Adrenal gland (tissue), 19 donors: ENCODE measurements at places on chromosomes 11 and 22. TPM values are rescaled to one million over a fixed set of nuclear protein-coding genes. Genes with fewer than 3 reads are reported as not detected.

Gene C11orf86
- 29.9 TPM for total RNA-seq

Gene ANO1
- total RNA-seq: 2.3 TPM

Gene PLA2G6
- total RNA-seq: 27.8 TPM

- H3K4me1 ChIP-seq: no peaks in the 10 kb centered on the region
- H3K4me3 ChIP-seq: no peak overlapping the region
- no peaks in the 10 kb centered on the region for H3K27me3 ChIP-seq
- H3K27ac ChIP-seq: no peak overlapping the region
Observed at GRCh38 chr11:83448686-83449085, 162.5 kb upstream of the CCDC90B start.

- H3K4me3 ChIP-seq: no peak overlapping the region
- no peak for DNase-seq
- no peaks in the 10 kb centered on the region for H3K27me3 ChIP-seq
Observed at GRCh38 chr11:118060869-118061268, 16.0 kb upstream of the TMPRSS4 start.

DNA sequence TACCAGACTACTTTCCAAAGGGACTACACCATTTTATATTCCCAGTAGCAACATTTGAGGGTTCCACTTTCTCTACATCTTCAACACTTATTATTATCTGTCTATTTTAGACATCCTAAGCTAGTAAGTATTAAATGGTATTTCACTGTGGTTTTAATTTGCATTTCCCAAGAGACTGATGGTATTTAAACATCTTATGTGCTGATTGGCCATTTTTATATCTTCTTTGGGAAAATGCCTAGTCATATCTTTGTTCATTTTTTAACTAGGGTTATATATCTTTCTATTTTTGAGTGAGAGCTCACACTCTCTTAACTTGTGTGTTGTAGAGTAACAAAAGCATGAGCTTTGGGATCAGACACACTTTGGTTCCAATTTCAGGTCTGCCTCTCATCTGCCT, 73.7 kb downstream of the PRCP start:
- H3K27ac ChIP-seq: no peak overlapping the region
- peaks cover 4% of the 10 kb centered on the region for H3K4me1 ChIP-seq
- DNase-seq: no peak
